Endothelial cell (in vitro differentiated cells): ENCODE measurements at places on chromosomes 3 and 15. TPM values are rescaled to one million over a fixed set of nuclear protein-coding genes. Genes with fewer than 3 reads are reported as not detected.

The NECTIN3 gene
- total RNA-seq: 28.5 TPM

The CRABP1 gene
- 3.3 TPM for total RNA-seq

The UNC45A gene
- 102 TPM for total RNA-seq

The CACNA2D2 gene
- 17.3 TPM for total RNA-seq

The TMOD2 gene
- 118 TPM for total RNA-seq

The MFGE8 gene
- total RNA-seq: 113 TPM

The DPPA2 gene
- 0.64 TPM for total RNA-seq

The GNAT1 gene
- total RNA-seq: 0.59 TPM

The SLC12A1 gene
- total RNA-seq: not detected

The HOMER2 gene
- total RNA-seq: 3.0 TPM

The STAC gene
- total RNA-seq: 0.18 TPM

The CD200 gene
- 30.9 TPM for total RNA-seq

The CEP70 gene
- 12.3 TPM for total RNA-seq

The UBE3A gene
- total RNA-seq: 102 TPM

The ZMYND10 gene
- total RNA-seq: not detected

The RABL3 gene
- total RNA-seq: 15.1 TPM

The APOD gene
- total RNA-seq: 5.0 TPM

The LACTB gene
- 10.1 TPM for total RNA-seq

The SACM1L gene
- total RNA-seq: 46.8 TPM

The TM2D3 gene
- total RNA-seq: 37.7 TPM

The SLC12A6 gene
- total RNA-seq: 22.4 TPM

The ATP13A5 gene
- total RNA-seq: 0.23 TPM

The PIK3CA gene
- 26.7 TPM for total RNA-seq

The RBP2 gene
- not detected for total RNA-seq

The TRPM1 gene
- not detected for total RNA-seq

The ONECUT1 gene
- total RNA-seq: 0.69 TPM

The SLITRK3 gene
- total RNA-seq: not detected

The ITIH4 gene
- 8.2 TPM for total RNA-seq

The CPLX3 gene
- not detected for total RNA-seq

The WWTR1 gene
- total RNA-seq: 137 TPM

The ANKRD34C gene
- total RNA-seq: not detected

The IGSF11 gene
- total RNA-seq: 0.18 TPM
